ENCODE measurements at places on chromosomes 1 and 21.

DNA sequence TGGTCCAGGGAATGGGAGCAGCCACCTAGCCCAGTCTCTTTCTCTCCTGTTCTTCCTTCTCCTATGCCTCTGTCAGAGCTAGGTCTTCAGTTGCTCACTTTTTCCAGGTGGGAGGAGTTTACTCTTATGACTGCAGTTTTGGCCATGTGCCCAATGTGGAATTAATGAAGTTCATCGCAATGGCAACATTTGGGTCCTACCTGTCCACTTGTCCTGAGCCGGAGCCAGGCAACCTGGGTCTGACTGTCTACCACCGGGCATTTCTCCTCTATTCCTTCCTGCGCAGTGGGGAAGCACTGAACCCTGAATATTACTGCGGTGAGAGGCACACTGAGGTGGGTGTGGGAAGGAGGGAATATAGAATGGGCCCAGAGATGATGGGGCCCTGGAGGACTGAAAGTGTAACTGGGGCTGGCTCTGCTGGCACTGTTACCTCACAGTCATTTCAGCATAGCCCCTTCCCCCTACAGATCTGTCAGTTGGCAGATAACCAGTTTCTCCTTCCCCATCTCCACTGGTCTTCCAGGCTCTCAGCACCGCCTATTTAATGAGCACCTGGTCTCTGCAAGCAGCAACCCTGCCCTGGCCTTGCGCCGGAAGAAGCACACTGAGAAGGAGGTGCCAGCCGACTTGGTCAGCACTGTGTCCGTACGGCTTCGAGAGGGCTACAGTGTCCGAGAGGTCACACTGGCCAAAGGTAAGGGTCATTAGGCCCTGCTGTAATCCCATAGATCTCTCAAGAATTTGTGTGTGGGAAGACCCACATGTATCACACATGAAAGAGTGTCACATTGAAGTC, 30.1 kb downstream of the SZT2 start:
- no peak for DNase-seq

GRCh38 chr1:163596541-163597258, 274.9 kb downstream of the NUF2 start:
- no peak for DNase-seq

- no peak for DNase-seq
Observed at GRCh38 chr1:17194615-17195528, 10.1 kb upstream of the PADI1 start.

GRCh38 chr1:109225711-109226445, 12.2 kb downstream of the SARS1 start:
- DNase-seq = no peak

- no peak for DNase-seq
Observed at GRCh38 chr1:195768377-195768776, 839.9 kb downstream of the KCNT2 start.

DNA sequence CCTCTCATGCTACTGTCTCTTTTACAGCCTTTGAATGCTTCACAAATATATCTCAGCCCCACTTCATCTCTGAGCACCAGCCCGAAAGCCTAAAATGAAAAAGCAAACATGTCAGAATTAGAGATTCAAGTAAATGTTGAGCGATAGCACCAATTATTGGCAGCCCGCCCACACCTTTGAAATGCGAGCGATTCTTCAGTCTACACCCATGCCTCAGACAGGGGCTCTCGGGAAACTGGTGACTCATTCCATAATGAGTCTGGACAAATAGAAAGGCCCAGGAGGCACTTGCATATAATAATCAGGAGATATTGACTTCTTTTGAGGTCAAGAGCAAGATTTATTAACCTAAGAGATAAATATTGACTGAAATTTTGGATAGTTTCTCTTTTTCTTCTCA, 487.3 kb upstream of the PTBP2 start:
- no peak for DNase-seq

GRCh38 chr1:201105688-201106087, 6.5 kb downstream of the CACNA1S start:
- DNase-seq = no peak

- no peak for DNase-seq
Observed at GRCh38 chr1:3942416-3943122, 42.5 kb upstream of the C1orf174 start.

DNA sequence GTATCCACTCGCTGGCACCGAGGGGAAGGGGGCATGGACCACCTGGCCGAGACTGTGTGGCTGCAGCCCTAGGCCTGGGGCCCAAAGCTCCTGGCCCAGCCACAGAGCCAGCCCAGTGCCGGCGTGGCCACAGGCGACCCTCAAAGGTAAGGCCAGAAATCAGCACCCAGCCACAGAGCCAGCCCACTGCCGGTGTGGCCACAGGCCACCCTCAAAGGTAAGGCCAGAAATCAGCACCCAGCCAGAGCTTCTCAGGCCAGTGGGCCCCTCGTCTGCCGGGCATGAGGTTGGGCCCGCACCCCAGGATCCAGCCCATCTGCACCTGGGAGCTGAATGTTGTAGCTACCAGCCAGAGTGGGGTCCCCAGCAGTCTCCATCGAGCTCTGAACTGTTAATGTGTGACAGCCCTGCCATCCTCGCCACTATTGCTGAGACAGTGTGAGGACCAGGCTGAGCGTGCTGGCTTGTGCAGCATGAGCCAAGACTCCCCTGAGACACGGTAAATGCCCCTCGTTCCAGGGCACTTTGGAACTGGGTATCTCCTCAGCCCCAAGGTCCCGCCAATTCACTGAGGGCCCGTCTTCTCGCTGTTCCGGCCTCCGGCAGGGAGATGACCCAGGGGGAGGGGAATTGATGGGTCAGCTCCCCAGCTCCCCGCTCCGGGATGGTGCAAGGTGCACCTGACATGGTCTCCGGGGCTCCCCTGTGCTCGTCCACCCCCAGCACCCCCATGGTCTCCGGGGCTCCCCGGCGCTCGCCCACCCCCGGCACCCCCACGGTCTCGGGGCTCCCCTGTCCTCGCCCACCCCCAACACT, 4.7 kb upstream of the FTCD start:
- DNase-seq = no peak

DNA sequence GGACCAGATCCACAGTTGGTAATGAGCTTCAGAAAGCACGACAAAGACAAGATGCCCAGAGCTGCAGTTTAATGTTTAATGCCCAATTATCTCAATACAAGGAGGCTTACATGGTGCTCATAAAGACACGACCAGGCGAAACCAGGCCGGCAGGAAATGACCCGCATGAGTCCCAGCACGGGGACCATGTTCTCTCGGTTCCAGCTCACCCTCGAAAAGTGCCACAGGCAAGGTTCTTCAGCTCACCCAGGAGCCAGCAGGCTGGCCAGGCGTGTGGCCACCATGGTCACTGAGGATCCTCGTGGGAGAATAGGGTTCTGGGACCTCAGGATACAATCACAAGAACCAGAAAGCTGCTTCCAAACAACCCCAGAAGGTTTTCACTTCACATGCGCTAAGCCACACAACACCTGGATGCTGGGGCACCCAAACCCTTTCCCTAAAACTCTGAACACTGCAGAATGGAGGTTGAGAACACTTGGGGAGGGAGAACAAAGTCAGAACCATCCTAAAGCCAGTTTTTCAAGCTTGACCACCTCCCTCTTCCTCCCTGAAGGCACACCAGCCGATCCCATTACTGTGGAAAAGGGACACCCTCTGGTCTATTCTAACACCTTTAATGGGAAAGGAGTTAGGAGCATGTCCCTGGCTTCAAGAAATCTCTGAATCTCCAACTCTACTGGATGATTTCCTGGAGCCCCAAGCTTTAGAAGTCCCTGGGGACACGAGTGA, 22.6 kb upstream of the ASAP3 start:
- DNase-seq = no peak

- DNase-seq = no peak
Observed at GRCh38 chr21:41360072-41360821, 1.6 kb upstream of the MX2 start.

DNA sequence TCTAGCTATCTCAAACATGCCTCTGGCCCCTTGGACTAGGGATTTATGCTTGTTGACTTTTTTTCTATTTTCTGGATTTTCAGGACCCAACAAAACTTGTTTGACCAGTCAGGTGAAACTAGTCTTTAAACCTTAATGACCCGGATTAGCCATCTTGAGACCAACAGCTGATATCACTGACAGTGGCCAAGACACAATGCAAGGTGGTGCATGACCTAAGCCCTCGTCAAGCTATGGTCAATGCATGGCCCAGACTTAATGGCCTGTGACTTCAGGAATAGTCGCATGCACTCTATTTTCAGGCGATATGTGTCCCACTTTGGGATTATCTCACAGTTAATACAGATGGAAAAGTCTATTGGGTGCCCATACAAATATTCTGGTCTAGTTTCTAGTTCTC, 190.4 kb downstream of the ZBTB18 start:
- no peak for DNase-seq

- DNase-seq = no peak
Observed at GRCh38 chr1:182677397-182678098, 6.8 kb downstream of the RGS8 start.

DNA sequence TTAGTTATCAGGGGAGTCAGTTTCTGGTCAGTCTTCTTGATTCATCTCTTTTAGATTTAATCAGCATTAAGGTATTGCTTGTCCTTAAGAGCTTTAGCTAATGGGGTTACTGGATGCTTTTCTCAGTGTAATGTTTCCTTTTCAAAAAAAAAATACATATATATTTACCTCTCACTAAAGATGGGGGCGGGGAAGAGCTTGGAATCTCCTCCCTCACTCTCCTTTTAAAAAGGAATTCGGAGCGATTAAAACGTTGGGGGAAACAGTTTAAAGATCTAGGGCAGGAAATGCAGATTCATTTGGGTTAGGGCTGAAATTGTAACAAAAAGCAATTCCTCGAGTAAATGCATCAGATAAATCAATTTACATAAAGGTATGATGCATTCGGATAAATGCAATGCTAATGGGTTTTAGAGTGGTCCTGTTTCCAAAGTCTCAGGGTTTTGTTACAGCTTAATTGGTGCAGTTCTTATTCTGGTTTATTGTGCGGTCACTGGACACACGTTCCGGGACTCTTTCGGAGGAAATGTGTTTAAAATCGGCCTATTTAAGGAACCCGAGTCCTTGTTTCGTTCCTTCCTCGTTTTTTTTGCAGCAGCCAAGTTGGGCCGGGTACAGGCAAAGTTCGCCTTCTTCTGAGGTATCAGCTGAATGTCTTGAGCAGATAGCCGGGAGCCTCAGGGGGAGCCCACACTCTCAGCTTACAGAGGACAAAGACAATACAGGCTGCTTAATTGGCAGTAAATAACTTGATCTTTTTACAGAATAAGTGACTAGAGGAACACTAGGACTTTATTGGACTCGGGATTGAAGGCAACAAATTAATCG, 1.6 kb downstream of the LMO4 start:
- no peak for DNase-seq

DNA sequence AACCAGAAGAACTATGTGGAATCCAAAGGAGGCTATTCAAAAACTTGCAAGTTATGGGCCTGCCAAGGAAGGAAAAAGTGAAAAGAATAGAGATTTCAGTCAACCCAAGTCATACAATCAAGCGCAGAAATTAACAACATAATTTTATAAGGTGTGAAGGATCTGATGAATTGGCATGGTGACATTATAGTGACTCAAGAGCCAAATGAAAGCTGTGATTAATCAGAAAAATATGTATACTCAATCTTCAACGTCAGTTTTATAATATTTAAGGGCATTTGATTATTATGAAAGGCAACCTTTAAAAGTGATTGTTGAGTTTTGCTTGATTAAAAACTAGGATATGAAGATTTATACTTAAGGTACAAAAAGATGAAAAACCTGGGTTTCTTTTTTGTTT, 37.8 kb upstream of the THEM4 start:
- DNase-seq = no peak

DNA sequence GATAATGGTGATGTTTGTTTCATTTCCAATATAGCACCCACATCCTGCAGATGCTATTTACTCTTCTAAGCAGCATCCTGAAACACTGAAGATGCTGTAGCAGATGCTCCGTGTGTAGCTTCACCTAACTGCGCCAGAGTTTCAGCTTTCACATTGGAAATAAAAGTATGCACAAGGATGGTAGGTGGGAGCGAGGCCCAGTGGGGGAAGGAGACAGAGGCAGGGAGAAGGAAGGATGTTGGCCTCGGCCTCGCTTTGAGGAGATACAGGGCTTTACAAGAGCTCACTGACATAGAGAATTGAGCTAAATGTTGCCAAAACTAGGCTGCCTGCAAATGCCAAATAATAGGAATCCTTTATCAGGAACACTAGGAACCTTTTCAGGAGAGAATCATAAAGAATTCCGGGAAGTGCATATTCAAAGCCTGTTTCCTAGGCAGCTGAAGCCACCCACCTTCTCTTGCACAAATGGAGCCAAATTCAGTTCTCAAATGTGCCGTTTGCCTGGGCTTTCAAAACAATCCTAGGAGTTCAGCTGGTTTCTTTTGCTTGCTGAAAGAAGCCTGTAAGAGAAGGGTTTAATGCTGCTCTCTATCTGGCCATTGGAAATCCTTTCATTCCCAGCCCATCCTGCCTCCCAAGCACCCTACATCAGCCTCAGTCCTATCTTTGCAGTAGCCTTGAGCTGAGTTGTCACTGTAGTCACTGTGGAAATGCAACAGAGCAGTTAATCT, 135.4 kb upstream of the ATP1B1 start:
- no peak for DNase-seq

DNA sequence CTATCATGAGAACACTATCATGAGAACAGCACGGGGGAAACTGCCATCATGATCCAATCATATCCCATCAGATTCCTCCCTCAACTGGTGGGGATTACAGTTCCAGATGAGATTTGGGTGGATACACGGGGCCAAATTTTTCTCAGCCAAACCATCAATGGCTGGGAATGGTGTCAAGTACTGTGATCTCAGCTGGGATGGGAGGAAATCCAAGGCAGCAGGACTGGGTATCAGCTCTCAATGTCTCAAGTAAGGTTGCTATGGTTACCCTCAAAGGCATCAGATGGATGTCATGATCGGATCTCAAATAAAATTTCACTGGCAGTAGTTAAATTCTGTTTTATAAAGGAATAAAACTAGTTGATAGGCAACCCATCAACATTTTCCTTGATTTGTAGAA, 399.0 kb downstream of the KCNT2 start:
- DNase-seq = no peak

DNA sequence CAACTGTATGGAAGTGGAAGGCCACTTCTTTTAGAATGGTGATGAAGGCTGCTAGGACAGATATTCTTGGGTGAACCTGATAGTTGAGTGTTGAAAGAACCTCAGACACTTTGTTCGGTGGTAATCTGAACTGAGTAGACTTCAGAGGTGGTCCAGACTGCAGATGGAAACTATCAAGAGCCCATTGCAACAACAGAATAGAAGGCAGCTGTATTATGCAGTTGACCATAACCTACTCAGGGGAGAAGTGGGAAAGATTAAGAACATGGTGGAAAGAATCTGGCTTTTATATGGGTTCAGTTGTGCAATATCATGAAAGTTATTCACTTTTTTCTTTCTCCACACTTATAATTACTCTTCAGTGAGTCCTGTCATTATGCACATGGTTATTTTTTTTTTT, 194.0 kb downstream of the KCNK2 start:
- no peak for DNase-seq

GRCh38 chr1:90622666-90623065, 94.4 kb downstream of the BARHL2 start:
- no peak for DNase-seq
